ENCODE measurements at places on chromosomes 1 and 21. TPM values are rescaled to one million over a fixed set of nuclear protein-coding genes. Genes with fewer than 3 reads are reported as not detected.

DNA sequence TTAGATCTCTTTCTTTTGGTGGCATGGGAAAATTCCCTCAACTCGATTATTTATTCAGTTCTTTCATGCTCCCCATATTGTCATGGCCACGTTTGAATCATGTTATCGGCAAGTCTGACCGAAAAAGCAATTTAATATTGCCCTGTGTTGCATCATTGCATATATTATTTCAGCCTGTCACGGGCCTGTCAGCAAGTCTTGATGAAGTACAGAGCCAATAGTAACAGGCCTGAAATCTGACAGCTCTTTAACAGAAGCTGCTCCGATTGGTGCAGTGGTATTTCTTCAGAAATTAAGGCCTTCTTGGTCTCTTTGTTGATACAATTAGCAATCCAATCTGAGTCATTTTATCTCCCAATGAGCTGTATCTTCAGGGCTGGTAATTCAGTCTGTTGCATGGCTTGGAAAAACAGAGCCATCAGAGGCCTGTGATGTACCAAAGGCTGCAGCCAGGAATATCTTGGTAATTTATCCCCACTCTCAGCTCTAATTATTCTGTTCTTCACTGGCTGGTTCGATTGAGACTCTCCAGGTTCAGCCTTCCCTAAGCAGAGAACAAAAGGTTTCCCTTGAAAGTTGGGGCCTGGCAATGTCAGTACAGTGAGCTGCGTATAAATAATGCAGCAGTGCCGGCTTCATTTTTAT lies 149.5 kb downstream of the FGGY start:
- H3K4me1 ChIP-seq, result no peaks in the 10 kb centered on the region
- no peaks in the 10 kb centered on the region for H3K36me3 ChIP-seq
- H3K4me3 ChIP-seq, result no peak overlapping the region
- H3K27ac ChIP-seq, result no peak overlapping the region
- no peaks in the 10 kb centered on the region for H3K27me3 ChIP-seq

- no peaks in the 10 kb centered on the region for H3K36me3 ChIP-seq
- H3K4me3 ChIP-seq, result peak within 1 kb of the TSS; percentile 93
- H3K4me1 ChIP-seq, result peaks cover 18% of the 10 kb centered on the region
Observed at GRCh38 chr1:179229214-179230140, at the start of gene ABL2. ABL2 (minus strand) TSS chr1:179229677; CDS start chr1:179229397, 280 bp downstream.

GRCh38 chr21:44329086-44329889 lies 9.9 kb downstream of the CFAP410 start:
- H3K36me3 ChIP-seq, result no peaks in the 10 kb centered on the region
- DNase-seq, result no peak
- no peaks in the 10 kb centered on the region for H3K4me1 ChIP-seq
- H3K4me3 ChIP-seq, result no peak overlapping the region

The CYP4B1 gene
- polyA plus RNA-seq, result 2.3 TPM

The SPRR2G gene
- not detected for polyA plus RNA-seq

The F3 gene
- 62.6 TPM for polyA plus RNA-seq

The FCAMR gene
- polyA plus RNA-seq, result not detected

DNA sequence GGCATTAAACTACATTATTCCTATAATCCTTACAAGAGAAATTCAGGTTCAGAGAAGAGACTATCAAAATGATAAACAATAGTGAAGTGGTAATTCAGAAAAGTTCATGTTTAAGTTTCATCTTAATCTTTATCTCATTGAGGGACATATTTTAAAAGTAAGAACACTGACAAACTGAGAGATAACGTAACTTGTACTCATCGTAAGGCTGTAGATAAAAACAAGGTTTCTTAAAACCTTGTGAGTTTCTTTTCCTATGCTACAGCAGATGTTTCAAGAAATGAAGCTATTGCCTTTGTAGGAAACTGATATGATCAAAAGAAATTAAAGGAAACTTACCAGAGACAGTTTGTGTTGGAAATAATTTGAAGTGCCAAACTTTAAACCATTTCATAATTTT lies 65.0 kb downstream of the RERE start:
- H3K4me1 ChIP-seq, result peaks cover 7% of the 10 kb centered on the region
- no peak for DNase-seq
- no peaks in the 10 kb centered on the region for H3K36me3 ChIP-seq
- H3K27me3 ChIP-seq, result no peaks in the 10 kb centered on the region
- no peak overlapping the region for H3K4me3 ChIP-seq

DNA sequence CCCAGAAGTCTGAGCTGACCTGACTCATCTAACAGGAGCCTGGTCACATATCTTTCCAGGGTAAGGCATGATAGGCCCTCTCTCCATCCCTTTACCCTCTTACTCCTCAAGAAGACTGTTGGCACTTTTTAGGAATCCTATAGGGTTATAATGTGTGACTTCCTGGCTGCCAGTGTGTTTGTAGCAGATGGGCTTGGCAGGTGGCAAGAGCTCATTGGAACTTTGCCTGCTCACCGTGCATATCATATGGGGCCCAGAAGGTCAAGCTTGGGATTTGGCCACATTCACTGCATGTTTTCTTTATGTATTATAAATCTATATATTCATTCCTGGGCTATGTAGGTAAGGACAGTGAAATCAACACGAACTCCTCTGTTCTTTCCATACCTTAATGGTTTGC lies 5.2 kb downstream of the KAZN start:
- DNase-seq, result no peak
- no peak overlapping the region for H3K4me3 ChIP-seq
- no peaks in the 10 kb centered on the region for H3K4me1 ChIP-seq
- no peak overlapping the region for H3K27ac ChIP-seq
- H3K36me3 ChIP-seq, result no peaks in the 10 kb centered on the region

The NOTCH2NLA gene
- 7.2 TPM for polyA plus RNA-seq

GRCh38 chr21:38488640-38489270 lies 9.5 kb downstream of the ERG start:
- H3K27me3 ChIP-seq, result no peaks in the 10 kb centered on the region
- no peaks in the 10 kb centered on the region for H3K4me1 ChIP-seq
- no peak for DNase-seq
- H3K4me3 ChIP-seq, result no peak overlapping the region
- no peaks in the 10 kb centered on the region for H3K36me3 ChIP-seq

- H3K27ac ChIP-seq, result no peak overlapping the region
- H3K36me3 ChIP-seq, result no peaks in the 10 kb centered on the region
- no peaks in the 10 kb centered on the region for H3K4me1 ChIP-seq
- no peak for DNase-seq
- H3K27me3 ChIP-seq, result no peaks in the 10 kb centered on the region
Observed at GRCh38 chr1:68969441-68969840, 472.6 kb upstream of the DEPDC1 start.

DNA sequence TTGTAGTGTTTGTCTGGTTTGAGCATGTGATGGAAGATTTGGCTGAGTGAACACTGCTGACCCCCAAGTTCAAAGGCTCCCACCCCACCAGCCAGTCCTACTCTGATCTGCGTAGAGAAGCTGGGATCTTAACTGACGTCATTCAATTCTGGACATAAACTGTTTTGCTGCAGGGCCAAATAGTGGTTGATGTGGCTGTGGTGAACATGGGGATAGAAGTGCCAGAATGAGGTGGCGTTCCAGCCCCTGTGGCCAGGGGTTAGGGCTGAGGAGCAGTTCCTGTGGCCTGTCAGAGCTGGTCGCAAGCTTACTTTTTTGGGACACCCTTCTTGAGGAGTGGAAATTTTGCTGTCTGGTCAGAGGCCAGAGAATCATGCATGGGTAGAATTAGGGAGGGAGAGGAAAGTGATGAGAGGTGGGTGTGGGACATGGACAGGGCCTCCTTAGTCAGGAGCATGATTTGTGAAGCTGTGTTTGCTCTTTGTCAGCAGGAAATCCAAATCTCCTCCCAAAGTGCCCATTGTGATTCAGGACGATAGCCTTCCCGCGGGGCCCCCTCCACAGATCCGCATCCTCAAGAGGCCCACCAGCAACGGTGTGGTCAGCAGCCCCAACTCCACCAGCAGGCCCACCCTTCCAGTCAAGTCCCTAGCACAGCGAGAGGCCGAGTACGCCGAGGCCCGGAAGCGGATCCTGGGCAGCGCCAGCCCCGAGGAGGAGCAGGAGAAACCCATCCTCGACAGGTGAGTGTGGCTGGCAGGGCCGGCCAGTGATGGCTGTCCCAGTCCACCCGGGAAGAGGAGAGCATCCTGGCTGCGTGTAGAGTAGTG lies 25.9 kb downstream of the SZRD1 start:
- no peaks in the 10 kb centered on the region for H3K27me3 ChIP-seq
- no peaks in the 10 kb centered on the region for H3K36me3 ChIP-seq
- no peak overlapping the region for H3K4me3 ChIP-seq
- no peak overlapping the region for H3K27ac ChIP-seq
- H3K4me1 ChIP-seq, result peaks cover 12% of the 10 kb centered on the region
